ENCODE measurements at places on chromosomes 3 and 15.

GRCh38 chr15:79769933-79770759 is 126.7 kb downstream of the MTHFS start:
- peak; percentile 9 for DNase-seq

- no peak for DNase-seq
These were observed 33.5 kb downstream of the PCCB start for GRCh38 chr3:136283627-136284026.

DNA sequence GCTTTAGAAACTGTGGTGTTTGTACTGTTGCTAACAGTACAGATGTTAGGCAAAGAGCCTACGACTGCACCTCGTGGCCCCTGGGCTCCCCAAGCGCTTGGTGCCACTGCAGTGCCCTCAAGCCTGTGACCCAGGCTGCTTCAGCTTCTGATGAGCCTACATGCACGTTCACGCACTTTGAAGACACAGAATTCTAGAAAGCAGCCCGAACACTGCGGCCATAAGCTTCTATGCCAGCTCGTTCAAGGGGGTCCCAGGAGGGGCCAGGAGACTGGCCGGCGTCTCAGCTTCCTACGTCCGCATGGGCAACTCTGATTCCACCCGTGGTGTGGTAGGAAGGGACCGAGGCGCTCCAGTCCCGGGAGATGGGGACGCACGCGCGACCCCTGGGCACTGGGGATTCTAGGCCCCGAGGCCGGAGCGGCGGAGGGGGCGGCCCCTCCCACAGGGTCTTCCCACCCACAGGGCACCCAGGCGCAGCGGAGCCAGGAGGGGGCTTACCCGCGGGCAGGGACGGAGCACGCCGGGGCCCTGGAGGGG is 653 bp downstream of the MYO5C start:
- DNase-seq: peak; percentile 41

DNA sequence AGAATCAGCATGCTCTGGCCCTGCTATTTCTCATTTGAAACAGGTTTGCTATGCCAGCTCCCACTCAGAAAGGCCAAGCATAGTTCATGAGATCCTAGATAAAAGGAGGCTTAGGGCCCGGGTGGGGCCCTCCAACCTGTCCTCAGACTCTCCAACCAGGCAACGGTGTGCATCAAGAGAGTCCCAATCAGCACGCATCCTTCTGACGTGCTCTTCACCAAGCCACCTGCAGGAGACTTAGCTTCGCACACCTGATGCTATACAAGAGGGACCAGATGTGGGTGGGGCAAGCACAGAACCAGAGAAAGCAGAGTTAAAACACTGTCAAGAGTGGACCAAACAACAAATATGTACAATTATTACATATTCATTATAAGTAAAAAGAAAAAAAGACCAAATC is 17.3 kb downstream of the STIMATE start:
- no peak for DNase-seq

- peak; percentile 48 for DNase-seq
These were observed 157.3 kb downstream of the ADAMTS9 start for GRCh38 chr3:64530434-64531049.

DNA sequence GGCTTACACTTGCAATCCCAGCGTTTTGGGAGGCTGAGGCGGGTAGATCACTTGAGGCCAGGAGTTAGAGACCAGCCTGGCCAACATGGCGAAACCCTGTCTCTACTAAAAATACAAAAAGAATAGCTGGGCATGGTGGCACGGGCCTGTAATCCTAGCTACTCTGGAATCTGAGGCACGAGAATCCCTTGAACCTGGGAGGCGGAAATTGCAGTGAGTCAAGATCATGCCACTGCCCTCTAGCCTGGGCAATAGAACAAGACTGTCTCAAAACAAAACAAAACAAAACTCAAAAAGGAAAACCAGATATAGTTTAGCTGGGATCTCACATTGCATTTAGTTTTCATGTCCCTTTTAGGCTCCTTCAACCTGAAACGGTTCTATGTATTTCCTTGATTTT is 2.9 kb upstream of the USP50 start:
- DNase-seq: no peak

GRCh38 chr3:118828351-118828750 is 206.3 kb downstream of the IGSF11 start:
- no peak for DNase-seq

- DNase-seq: peak; percentile 15
These were observed 1.1 kb downstream of the RPS27L start for GRCh38 chr15:63156086-63156710.

GRCh38 chr3:78204977-78205376 is 1165.1 kb downstream of the ROBO2 start:
- peak; percentile 3 for DNase-seq

DNA sequence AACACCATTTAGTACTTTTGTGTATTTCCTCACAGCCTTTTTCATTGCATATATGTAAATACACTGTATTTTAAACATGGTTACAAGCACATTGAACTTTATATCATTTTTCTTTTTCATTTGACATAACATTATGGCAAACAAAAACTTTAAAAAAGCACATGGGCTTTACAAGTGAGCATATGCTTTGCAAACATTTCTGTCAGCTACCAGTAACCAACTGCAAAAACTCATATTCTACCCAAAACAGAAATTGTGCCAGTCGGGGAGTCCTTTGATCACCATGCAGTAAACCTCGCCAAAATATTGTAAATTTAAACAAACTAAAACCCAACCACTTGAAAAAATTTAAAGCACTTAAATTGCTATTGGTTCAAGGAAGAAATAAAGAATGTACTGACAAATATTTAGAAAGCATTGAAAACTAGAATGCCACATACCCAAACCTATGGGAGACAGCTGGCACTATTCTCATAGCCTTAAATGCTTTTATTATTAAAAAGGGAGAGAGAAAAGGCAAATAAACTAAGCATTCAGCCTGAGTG is 24.4 kb downstream of the ZNF710 start:
- DNase-seq: no peak

DNA sequence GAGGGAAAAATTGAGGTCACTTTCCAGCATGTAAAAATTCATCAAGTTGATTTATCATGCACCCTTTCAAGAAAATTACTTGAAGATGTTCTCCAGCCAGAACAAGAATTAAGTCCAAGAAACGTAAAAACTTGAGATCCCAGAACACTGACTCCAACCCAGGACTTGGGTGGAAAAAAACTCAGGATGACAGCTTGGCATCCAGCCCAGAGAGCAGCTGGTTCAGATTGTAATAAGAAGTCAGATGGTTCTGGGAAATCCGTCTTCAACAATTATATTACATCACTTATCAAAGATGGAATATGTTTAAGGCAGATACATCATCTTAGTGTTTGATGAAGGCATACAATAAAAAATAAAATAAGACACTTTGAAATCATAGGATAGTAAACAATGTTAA is 23.0 kb upstream of the DNAJC13 start:
- DNase-seq: no peak

GRCh38 chr3:96294143-96294542 is 520.3 kb upstream of the EPHA6 start:
- no peak for DNase-seq

GRCh38 chr3:43181202-43181821 is 75.4 kb upstream of the POMGNT2 start:
- no peak for DNase-seq

GRCh38 chr3:149376718-149377407 is 586 bp downstream of the TM4SF1 start:
- DNase-seq: no peak

GRCh38 chr3:17307887-17308286 is 423.1 kb downstream of the PLCL2 start:
- DNase-seq: no peak

DNA sequence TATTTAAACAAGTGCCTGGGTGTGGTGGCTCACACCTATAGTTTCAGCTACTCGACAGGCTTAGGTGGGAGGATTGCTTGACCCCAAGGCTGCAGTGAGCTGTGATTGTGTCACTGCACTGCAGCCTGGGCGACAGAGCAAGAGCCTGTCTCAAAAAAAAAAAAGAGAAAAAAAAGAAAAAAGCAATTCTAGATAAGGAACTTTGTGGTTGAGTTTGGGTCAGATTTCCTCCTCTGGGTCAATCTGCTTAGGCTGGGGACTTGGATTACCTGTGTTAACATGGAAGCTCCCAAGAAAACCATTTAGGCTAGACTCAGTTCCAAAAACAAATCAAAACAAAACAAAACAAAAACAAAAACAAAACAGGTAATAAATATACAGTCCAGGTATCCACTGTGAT is 50.0 kb downstream of the ITPR1 start:
- DNase-seq: no peak

DNA sequence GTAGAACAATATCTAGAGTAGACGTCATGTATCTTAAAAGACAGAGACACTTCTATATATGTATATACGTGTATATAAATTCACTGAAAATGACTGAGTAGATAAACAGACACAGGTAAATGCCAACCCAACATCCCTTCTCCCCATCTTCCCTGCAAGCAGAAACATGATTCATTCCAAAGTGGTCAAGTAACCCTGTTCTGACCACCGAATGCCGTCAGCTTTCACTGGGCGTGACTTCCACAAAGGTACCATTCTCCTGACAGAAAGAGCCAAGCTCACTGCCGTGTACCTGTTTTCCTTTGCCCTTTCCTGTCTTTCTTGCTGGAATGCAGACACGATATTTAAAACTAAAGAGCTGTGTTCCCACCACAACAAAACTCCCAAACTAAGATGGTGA is 76.7 kb downstream of the TAFA4 start:
- DNase-seq: no peak

DNA sequence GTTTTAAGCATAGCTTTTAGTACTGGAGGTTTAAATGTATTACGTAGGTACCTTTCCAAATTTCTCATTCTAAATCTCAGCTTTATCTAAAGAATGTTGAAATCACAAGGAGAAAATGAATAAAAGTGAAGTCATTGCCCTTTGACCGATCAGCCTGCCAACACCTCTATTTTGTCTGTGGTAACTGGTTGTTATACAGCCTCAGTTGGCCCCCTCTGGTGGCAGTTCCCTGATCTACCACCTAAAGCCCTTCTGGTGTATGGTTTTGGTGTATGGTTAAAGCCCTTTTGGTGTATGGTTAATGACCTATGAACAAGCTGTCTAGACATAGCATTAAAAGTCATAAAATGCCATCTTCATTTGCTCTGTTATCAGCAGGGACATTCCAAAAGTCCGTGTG is 378.2 kb upstream of the AZI2 start:
- peak; percentile 15 for DNase-seq

- no peak for DNase-seq
These were observed 197.2 kb downstream of the KCNAB1 start for GRCh38 chr3:156317462-156318074.

DNA sequence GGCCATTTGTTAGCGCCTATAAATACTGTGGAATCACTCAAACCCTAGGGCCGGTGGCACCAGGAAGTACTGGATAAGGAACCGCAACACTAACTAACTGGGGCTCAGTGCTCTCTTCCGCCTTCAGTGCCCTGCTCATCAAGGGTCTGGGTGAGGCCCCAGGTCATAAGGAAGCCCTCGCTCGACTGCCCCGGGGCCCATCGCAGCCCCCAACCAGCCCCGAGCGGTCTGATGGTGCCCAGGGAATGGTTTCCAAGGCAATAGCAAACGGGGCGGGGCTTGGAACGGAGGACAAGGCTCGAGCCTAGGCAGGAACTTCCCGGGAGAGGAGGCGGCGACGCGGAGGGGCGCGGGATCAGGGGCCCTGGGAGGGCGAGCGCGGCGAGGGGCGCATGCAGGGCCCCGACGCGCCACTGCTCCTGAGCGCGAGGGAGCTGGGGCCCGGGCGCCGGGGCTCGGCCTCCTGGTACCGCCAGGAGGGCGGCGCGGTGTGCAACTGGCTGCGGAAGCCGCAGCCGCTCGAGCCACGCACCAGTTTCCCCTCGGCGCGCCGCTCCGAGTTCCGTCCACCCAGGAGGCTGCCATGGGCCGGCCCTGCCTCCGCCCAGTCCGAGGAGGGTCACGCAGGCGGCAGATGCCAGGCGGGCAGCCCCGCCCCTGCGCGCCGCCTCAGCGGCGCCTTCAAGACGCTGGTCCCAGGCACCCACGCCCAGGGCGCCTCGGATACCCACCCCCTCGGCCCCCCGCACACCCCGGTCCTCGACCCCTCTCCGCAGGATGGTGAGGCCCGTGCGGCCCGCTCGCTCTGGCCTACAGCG is at the start of gene TTLL3:
Gene TTLL3 (plus strand): TSS at position 648 of the 818 bp plus-strand sequence. CDS start 400 bp downstream, outside the sequence.
- DNase-seq: peak; percentile 55

GRCh38 chr15:76333720-76334437 is 2.7 kb upstream of the ISL2 start:
- peak; percentile 42 for DNase-seq

DNA sequence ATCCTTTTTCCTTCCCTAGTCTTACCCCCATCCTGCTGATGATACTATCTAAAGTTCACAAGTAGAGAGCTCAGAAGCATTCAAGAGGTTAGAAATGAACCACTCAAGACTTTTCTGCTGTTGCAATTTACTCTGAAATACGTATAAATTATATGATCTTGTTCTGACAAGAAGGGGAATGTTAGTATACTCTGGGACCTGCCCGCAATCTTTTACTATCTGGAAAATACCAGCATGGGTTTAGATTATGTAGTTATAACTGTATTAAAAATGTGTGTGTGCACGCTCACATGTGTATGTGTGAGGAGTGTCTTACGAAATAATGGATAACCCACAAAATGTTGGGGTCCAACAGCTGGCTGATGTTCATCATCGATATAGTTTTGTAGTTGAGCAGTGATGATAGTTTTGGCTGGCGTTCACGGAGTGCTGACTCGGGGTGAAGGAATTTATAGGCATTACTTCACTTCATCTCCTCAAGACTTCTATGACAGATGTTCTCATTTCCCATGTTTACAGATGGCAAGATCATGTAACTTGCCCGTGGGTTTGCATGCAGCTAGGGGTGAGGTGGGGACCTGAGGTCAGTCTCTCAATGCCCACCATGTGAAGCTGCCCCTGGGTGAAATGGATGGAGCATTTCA is 297.5 kb upstream of the LYSMD4 start:
- DNase-seq: no peak

GRCh38 chr3:185656321-185656840 is 70.3 kb downstream of the SENP2 start:
- DNase-seq: no peak

GRCh38 chr3:148269816-148270215 is 427.9 kb upstream of the AGTR1 start:
- no peak for DNase-seq

DNA sequence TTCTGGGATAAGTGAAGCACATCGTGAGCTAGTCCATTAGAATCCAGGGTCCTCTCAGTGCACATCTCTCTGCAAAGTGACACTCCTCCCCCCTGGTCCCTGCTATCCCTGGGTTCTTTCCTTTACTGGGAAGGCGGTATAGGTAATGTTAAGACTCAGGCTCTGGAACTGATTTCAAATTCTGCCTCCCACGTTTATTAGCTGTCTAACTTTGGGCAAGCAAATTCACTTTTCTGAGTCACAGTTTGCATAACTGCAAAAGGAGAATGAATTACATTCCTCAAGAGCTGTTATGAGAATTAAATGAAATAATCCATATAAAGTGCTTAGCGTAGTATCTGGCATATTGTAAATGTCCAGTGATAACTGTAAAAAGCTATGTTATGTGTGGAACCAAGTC is 168.1 kb upstream of the LRRN1 start:
- no peak for DNase-seq

- DNase-seq: no peak
These were observed 31.5 kb upstream of the MECOM start for GRCh38 chr3:169695031-169695430.

DNA sequence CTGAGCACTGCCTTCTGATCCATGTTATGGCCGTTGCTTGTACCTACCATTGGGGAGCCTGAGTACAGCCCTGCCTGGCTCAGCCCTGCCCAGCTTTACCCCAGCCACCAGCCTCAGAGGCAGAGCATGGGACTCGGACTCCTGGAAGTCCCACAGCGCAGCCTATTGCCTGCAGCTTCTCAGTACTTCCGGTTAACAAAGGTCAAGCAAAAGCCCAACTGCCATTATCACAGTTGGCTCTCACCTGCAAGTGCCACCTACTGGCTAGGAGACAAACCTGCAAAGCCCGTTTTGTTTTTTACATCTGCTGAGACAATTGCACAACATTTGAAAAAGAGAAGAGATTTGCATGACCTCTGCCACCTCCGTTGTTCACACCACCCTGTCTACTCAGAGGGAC is 1081.7 kb downstream of the NAALADL2 start:
- no peak for DNase-seq

Data from cerebellar cortex (tissue), 1 donor.